ENCODE measurements at places on chromosomes 4 and X. TPM values are rescaled to one million over a fixed set of nuclear protein-coding genes. Genes with fewer than 3 reads are reported as not detected.

- peak overlapping the region; percentile 67 for H3K27ac ChIP-seq
- H3K36me3 ChIP-seq = peaks cover 3% of the 10 kb centered on the region
- H3K4me1 ChIP-seq = peaks cover 36% of the 10 kb centered on the region
- peak; percentile 40 for DNase-seq
Measured at GRCh38 chrX:24465532-24465865, 413 bp downstream of the PDK3 start.

DNA sequence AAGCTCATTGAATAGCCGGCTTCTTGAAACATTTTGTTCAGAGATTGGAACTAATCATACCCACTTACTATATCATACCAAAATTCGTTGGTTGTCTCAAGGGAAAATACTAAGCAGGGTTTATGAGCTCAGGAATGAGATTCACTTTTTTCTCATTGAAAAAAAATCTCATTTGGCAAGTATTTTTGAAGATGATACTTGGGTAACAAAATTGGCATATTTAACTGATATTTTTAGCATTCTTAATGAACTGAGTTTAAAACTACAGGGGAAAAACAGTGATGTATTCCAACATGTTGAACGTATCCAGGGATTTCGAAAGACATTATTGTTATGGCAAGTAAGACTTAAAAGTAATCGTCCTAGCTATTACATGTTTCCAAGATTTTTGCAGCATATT is 6.4 kb downstream of the FAM200B start:
- H3K4me1 ChIP-seq = peaks cover 7% of the 10 kb centered on the region
- no peak overlapping the region for H3K27ac ChIP-seq
- H3K4me3 ChIP-seq = no peak overlapping the region
- DNase-seq = no peak
- H3K27me3 ChIP-seq = no peaks in the 10 kb centered on the region
- H3K36me3 ChIP-seq = peaks cover 25% of the 10 kb centered on the region

DNA sequence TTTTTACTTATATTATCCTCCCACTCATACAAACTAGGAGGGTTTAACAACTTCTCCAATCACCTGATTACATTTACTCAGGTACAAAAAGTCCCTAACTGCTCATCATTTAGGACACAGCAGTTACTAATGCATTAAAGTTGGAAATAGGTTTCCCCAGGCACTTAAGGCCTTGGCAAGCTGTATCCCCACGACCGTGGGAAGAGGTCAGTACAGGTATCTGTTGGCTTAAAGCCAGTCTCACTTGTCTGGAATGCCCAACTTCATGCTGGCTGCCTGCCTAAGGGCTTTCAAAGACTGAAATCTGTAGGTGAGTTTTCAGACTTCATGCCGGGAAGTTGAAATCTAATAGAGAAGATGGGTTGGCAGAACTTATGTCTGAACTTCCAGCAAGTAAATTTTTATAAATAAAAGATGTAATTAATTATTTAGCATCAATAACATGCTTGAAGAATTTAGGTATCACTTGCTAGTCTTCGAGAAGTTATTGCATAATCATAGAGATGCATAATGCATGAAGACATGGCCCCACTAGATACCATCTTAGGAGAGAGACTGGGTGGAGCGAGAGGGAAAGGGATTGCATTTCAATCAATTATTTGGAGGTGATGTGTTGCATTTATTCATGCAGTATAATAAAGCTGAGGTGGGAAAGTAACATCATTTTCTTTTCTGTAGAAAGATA is 54.2 kb downstream of the SCD5 start:
- H3K4me3 ChIP-seq = no peak overlapping the region
- H3K36me3 ChIP-seq = no peaks in the 10 kb centered on the region
- no peak for DNase-seq
- H3K27ac ChIP-seq = no peak overlapping the region
- peaks cover 5% of the 10 kb centered on the region for H3K27me3 ChIP-seq

GRCh38 chr4:23171976-23172375 is 479.2 kb downstream of the GBA3 start:
- no peak for DNase-seq
- H3K36me3 ChIP-seq = no peaks in the 10 kb centered on the region
- H3K27ac ChIP-seq = no peak overlapping the region
- H3K27me3 ChIP-seq = no peaks in the 10 kb centered on the region

DNA sequence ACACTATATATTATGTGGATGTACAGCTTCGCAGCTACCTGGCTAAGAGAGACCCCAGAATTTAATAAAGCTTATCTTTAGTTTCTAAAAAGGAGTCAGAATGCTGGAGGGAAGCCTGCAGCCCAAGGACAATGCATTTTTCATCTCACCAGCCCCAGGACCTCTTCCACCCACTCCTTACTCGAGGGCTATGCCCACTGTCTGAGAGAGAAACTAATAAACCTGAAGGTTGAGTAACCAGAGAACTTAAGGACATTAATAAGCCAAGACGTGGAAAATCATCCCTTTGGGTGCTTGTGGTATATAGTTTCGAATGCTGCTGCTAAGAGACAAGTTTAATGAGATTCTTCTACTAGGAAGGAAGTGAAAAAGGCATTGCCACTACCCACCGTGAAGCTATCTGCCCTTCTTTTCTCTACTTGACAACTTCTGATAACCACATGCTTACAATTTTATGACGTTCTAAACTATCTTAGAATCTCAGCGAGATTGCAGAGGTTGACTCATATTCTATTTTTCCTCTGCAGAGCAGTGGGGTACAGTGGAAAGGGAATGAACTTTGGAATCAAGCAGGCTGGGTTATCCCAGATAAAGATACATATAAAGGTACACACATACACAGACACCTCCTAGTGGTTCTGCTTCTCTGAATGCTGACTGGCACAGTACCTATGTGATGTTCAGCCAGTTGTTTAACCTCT is 3.3 kb downstream of the RELL1 start:
- H3K27me3 ChIP-seq = no peaks in the 10 kb centered on the region
- H3K36me3 ChIP-seq = peaks cover 54% of the 10 kb centered on the region
- peaks cover 55% of the 10 kb centered on the region for H3K4me1 ChIP-seq
- peak; percentile 45 for DNase-seq

- no peak overlapping the region for H3K27ac ChIP-seq
- no peaks in the 10 kb centered on the region for H3K4me1 ChIP-seq
- H3K36me3 ChIP-seq = no peaks in the 10 kb centered on the region
- no peaks in the 10 kb centered on the region for H3K27me3 ChIP-seq
Measured at GRCh38 chr4:179804440-179804839, 2362.2 kb upstream of the AGA start.

DNA sequence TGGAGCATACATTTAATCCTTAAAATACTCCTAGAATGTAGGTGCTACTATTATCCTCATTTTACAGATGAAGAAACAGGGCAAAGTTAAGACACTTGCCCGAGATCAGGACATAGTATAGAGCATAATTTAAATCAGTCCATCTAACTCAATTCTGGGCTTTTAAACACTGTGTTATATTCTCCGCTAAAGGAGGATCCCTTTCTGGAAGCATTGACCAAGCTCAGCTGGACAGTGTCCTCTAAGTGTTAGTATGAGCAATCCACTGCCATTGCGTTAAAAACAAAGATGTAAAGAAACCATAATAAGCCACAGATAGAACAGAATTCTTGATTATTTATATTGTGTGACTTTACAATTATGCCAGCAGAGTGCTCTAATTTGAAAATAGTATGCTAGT is 207.0 kb downstream of the ARHGAP24 start:
- no peak for DNase-seq
- H3K27me3 ChIP-seq = no peaks in the 10 kb centered on the region
- no peak overlapping the region for H3K27ac ChIP-seq
- no peak overlapping the region for H3K4me3 ChIP-seq
- no peaks in the 10 kb centered on the region for H3K36me3 ChIP-seq

DNA sequence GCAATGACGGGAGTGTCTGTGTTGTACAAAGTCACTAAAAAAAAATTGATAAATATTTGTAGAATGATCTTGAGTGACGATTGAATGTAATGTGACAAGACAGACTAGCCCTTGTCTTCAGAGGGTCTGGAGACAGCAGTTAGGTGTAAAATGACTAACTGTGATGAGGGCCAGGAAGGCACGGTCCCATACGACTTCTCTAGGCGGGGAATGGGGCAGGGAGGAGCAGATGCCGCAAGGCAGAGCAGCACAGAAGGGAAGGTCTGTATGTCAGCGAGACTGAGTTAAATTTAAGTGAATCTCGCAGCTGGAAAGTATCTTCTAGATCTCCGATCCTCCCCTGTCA is 405 bp downstream of the CENPE start:
- DNase-seq = no peak
- H3K27ac ChIP-seq = peak overlapping the region; percentile 88
- H3K36me3 ChIP-seq = peaks cover 39% of the 10 kb centered on the region
- peaks cover 11% of the 10 kb centered on the region for H3K27me3 ChIP-seq
- H3K4me3 ChIP-seq = peak overlapping the region; percentile 92
- H3K4me1 ChIP-seq = peaks cover 25% of the 10 kb centered on the region

GRCh38 chr4:11050766-11051165 is 366.2 kb upstream of the CLNK start:
- H3K27me3 ChIP-seq = no peaks in the 10 kb centered on the region
- no peaks in the 10 kb centered on the region for H3K36me3 ChIP-seq
- H3K4me3 ChIP-seq = no peak overlapping the region
- H3K4me1 ChIP-seq = no peaks in the 10 kb centered on the region

GRCh38 chr4:109171070-109171469 is 131.4 kb downstream of the COL25A1 start:
- peaks cover 29% of the 10 kb centered on the region for H3K27me3 ChIP-seq
- H3K4me3 ChIP-seq = no peak overlapping the region
- DNase-seq = no peak
- H3K4me1 ChIP-seq = no peaks in the 10 kb centered on the region
- no peak overlapping the region for H3K27ac ChIP-seq

- no peak overlapping the region for H3K27ac ChIP-seq
- H3K27me3 ChIP-seq = no peaks in the 10 kb centered on the region
- H3K4me3 ChIP-seq = no peak overlapping the region
- H3K36me3 ChIP-seq = no peaks in the 10 kb centered on the region
Measured at GRCh38 chr4:180084561-180084960, 2158.6 kb upstream of the TENM3 start.

DNA sequence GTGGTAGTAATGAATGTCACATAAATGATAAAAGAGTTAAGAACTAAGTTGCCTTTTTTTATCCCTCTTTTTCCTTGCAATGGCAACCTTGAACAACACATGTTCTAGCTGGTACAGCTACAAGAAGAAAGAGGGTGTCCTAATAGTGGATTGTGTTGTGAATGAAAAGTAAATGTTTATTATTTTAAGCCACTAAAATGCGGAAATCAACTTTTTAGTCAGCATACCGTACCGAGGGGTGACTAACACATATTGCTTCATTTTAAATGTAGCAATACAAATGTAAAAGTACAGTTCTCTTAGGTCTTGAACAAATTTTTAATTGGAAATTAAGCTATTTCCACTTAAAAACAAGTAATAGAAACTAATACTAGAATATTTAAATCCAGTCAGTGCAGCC is 17.7 kb upstream of the AP1AR start:
- H3K4me3 ChIP-seq = no peak overlapping the region
- H3K27me3 ChIP-seq = peaks cover 2% of the 10 kb centered on the region
- H3K4me1 ChIP-seq = peaks cover 8% of the 10 kb centered on the region
- no peak for DNase-seq

DNA sequence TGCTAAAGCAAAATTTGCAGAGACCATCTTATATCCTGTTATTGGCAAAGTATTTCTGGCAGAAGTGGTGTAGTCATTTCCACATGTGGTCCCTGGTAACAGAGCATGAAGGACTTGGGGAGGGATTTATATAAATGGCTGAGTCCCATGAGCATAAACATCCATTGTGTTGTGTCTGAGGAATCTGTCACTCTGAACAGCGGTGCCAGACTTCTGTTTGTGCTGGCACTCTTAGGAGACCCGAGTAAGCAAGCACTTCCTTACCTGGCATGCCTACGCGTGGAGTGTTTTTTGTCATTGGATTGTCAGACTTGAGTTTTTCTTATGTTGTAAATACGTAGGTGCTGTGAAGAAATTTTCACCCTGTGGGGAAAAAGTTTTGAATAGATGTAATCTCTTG is 285.9 kb downstream of the ARHGAP10 start:
- H3K4me3 ChIP-seq = no peak overlapping the region
- peaks cover 2% of the 10 kb centered on the region for H3K4me1 ChIP-seq
- H3K27me3 ChIP-seq = no peaks in the 10 kb centered on the region
- DNase-seq = no peak

GRCh38 chr4:143336781-143337599 is at the start of gene GAB1:
TSS of gene GAB1 (plus strand) at chr4:143336876. CDS start at chr4:143337189, 313 bp downstream.
- H3K36me3 ChIP-seq = no peaks in the 10 kb centered on the region
- H3K4me3 ChIP-seq = peak within 1 kb of the TSS; percentile 77
- H3K4me1 ChIP-seq = peaks cover 9% of the 10 kb centered on the region

DNA sequence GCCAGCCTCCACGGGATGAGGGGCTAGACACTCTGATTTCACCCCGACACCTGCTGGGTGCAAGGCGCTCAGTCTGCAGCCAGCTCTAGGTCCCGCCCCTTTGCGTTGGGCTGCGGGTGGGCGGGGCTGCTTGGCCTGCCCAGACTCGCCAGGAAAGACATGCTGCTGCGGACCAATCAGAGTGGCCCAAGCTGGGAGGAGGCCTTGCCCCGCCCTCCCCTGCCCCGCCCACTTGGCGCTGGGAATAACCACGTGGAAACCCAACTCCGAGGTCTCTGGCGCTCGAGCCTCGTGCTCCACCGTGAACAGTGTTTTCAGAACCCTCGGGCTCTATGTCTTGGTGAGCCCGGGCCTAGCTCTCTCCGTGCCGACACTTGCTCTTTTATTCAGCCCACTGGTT is 5.3 kb upstream of the VMA21 start:
- DNase-seq = no peak
- H3K36me3 ChIP-seq = no peaks in the 10 kb centered on the region
- peaks cover 26% of the 10 kb centered on the region for H3K4me1 ChIP-seq
- H3K27ac ChIP-seq = no peak overlapping the region

GRCh38 chrX:154516656-154517100 is 646 bp upstream of the FAM3A start:
- peaks cover 22% of the 10 kb centered on the region for H3K4me1 ChIP-seq
- peak overlapping the region; percentile 83 for H3K27ac ChIP-seq
- no peaks in the 10 kb centered on the region for H3K27me3 ChIP-seq
- DNase-seq = no peak
- peak overlapping the region; percentile 81 for H3K4me3 ChIP-seq

DNA sequence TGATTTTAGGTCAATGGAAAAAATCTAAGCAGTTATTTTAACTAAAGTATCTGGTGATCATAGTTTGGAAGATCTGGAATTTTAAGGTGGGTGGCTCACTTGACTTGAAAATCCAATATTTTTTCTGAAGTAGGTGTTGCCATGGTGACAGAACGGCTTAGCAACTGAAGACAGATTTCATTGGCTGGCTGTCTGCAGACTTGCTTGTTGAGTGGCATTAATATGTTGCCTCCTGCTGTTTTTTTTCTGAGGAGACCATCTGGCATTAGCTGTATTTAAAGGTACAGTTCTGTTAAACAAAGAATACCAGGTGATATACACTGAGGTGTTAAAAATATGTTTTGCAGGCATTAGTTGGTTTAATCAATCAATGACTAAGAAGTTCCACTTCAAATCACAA is 19.8 kb downstream of the CPE start:
- peaks cover 17% of the 10 kb centered on the region for H3K27me3 ChIP-seq
- no peak for DNase-seq
- no peak overlapping the region for H3K4me3 ChIP-seq
- H3K27ac ChIP-seq = no peak overlapping the region
- H3K4me1 ChIP-seq = no peaks in the 10 kb centered on the region
- H3K36me3 ChIP-seq = no peaks in the 10 kb centered on the region

DAPP1 gene
- 24.6 TPM for total RNA-seq

EFHC2 gene
- total RNA-seq = not detected

SMIM10L2A gene
- total RNA-seq = 0.38 TPM

PGK1 gene
- total RNA-seq = 877 TPM

NUDT10 gene
- total RNA-seq = 0.91 TPM

IQSEC2 gene
- 0.40 TPM for total RNA-seq

GC gene
- not detected for total RNA-seq
